8988T (cell line): ENCODE measurements at places on chromosomes 5 and 9.

DNA sequence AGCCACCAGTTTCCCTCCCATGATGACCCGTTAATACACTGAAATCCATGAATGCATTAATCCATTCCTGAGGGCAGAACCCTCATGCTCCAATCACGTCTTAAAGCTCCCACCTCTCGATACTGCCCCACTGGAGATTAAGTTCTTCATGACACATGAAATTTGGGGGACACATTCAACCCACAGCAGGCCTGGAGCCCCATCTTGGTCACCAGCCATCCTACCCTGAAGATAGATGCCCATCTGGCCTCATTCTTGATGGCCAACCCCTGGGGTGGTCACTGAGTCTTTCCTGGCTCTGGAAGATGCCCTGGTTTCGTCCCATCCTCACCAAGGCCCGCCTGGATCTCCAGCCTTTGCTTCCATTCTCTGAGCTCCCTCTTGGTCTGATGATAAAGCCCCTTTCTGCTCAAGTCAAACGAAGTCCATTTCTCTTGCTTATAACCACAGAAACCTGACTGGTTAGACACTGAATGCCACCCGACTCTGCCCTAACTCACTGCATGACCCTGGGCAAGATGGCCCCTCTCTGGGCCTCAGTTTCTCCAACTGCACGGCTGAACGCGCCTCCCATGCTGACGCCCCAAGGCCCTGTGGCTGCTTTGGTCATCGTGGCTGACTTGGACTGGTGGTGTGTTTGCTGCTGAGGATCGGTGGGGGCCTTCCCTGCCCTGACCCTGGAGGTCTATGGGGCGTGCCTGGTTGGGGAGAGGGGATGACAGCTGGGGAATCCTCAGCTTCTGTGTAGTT lies 138.4 kb upstream of the IER5L start:
- DNase-seq: no peak

- no peak for DNase-seq
These were observed 8.3 kb upstream of the TBC1D2 start for GRCh38 chr9:98263482-98264357.

GRCh38 chr5:135213027-135213386 lies 179.0 kb upstream of the PITX1 start:
- DNase-seq: no peak

- DNase-seq: no peak
These were observed 86.3 kb upstream of the OTULINL start for GRCh38 chr5:14495301-14495700.

DNA sequence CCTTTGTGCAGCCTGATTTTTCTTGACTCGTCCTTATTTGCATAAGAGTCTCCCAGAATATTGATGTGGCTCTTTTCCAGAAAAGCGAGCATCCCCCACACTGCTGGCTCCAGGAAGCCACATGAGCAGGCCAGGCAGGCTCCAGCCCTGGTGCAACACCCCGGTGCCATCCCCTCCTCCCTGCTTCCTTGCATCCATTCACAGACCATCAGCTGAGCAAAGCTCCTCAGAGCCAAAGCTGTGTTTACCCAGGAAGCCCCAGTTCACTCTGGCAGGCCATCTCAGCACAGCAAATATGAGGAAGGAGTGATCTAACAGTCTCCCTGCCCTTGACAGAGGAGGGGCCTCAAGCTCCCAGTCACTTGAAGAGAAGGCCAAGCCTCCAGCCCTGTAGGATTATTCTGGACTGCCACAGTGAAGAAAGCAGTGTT lies 34.4 kb downstream of the INSYN2B start:
- no peak for DNase-seq

DNA sequence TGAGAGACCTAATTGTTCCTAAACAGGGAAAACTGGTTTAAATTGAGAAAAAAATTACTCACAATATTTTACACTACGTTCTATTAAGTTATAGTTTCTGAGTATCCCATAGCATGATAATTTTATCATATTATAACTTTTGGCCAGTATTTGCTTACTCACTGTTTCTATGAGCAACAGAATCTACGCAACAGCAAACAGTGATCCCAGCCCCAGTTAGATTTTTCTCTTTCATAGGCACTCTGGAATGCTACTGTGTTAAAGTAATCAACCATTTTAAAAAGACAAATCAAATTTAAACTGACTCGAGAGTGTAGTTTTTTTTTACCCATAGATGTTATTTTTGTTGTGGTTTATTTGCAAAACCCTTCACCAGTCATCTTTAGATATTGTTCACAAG lies 107.2 kb downstream of the XRCC4 start:
- DNase-seq: no peak

- DNase-seq: no peak
These were observed 33.5 kb upstream of the SMU1 start for GRCh38 chr9:33109850-33110595.

- DNase-seq: no peak
These were observed 53.1 kb downstream of the NSD1 start for GRCh38 chr5:177186645-177187044.

GRCh38 chr9:69485466-69485865 lies 160.5 kb downstream of the ENTREP1 start:
- no peak for DNase-seq

DNA sequence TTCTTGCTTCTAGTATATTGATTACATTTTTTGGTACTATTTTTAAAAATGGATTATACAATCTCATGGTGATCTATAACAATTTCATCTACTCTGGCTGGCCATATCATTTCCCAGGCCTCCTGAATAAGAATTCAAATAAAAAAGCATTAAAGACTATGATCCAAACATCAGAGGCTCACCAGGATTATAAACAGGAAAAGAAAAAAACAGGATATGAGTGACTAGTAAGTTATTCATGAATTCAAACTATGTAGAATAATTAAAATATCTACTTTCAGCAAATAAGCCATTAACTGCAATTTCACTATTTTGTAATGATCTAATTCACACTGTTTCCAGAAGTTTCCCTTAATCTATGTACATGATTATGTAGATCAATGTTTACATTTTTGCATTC lies 293.1 kb upstream of the CDH6 start:
- DNase-seq: no peak

DNA sequence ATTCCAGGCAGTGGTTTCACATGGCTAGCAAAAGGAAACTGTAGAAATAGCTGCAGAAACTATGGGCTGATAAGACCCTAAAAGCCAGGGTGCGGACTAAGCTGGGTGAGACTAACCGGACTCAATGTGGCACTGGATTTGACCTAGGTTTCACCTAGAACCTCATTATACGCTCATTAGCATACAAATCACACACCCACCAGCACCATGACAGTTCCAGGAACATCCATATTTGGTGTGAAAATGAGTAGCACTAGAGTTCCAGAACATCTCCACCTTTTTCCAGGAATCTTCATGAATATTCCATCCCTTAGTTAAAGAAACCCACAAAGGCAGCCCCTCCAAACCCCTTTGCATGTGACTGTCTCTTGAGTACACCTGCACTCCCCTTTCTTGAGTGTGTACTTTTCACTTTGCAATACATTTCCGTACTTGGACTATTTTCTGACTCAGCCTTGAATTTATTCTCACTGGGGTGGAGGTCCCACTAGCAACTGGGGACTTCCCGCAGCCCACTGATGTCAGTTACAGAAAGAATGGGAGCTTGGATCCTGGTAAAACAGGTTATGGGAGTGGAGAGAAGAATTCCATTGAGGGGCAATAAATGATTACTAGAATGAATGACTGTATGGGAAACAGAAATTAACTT lies 58.0 kb upstream of the SPATA31C2 start:
- DNase-seq: no peak

DNA sequence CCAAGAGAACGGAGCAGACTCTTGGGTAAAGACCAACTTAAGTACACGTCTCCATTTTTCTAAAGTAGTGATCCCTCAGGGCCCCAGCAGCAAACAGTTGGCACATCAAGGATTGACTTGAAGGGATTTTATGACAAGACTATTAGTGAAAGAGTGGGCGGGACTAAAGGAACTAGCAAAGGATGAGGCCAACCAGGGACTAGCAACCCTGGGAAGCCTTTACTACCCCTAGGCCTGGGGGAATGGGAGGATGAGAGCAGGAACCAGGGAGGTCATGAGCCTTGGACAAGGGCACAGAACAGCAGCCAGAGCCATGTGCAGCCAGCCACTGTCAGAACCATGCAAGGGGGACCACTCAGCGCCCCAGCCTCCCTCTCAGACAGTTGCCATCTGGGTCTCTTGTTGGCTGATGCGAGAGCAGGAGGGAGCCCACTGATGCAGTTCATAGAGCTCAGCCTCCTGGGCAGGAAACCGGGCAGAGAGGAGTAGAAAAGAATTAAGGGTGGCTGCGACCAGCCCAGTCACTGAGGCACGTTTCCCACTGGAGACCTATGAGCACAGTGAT lies 28.1 kb downstream of the TGFBI start:
- no peak for DNase-seq

GRCh38 chr5:84360056-84360455 lies 24.6 kb downstream of the EDIL3 start:
- DNase-seq: no peak

DNA sequence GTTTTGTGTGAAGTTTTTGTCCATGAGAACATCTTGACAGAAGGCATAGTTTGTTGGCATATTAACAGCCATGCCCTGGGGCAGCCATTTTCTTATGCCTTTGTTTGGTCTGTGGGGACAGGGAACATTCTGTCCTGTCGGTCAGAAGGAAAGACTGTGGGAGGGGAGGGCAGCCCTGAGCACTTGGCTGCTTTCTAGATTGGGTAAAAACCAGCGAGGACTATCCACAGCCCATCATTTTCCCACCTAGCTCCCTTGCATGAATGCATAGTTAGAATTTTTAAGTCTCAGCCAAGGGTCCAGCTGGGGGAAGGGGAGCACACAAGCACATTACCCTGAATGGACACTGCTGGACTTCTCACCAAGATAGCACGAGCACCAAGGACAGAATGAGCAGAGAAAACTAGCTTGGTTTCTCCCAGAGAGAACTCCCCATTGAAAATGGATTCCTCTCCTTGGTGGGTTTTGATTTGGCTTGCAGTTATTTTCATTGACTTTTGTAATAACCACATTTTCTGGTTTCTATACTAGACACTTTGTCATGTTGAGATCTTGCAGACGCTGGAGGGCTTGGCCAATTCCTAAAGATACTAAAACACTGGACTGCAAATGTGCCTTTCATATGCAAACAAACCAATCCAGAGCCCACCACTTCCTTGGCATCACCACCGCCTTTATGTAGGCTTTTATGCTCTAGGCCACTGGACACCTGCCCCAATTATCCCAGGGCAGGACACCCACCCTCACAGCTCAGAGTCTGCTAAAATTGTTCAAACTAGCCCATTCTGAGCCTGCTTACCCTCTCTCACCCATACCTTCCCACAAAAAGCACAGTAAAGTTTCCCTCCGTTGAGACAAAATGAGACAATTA lies 129.9 kb downstream of the BOD1 start:
- DNase-seq: no peak

GRCh38 chr5:146048994-146049703 lies 56.2 kb downstream of the PLAC8L1 start:
- DNase-seq: no peak

GRCh38 chr9:15999422-16000339 lies 446.8 kb downstream of the CCDC171 start:
- no peak for DNase-seq

DNA sequence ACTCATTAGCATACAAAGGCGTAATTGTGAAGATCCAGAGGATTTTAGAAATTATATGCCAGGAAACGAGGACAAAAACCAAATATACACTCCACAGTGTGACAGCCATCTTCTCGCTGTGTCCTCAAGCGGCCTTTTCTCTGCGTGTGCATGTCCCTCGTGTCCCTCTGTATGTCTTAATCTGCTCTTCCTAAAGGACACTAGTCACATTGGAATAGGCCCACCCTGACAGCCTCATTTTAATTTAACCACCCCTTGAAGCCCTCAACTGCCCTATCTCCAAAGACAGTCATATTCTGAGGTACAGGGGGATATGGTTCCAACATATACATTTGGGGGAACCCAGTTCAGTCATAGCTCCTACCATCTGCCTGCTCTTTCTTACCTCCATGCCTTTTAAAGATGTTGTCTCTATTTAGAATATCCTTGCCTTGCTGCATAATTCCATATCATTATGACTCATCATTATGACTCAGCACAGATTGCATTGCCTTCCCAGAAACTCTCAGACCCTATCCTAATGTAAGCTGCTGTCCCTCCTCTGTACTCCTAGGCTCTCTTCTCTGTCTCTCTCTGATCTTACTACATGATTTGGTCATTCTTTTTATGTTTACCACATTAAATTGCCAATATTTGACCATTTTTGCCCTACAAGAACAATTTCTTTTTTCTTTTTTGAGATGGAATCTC lies 210.9 kb downstream of the AOPEP start:
- no peak for DNase-seq

DNA sequence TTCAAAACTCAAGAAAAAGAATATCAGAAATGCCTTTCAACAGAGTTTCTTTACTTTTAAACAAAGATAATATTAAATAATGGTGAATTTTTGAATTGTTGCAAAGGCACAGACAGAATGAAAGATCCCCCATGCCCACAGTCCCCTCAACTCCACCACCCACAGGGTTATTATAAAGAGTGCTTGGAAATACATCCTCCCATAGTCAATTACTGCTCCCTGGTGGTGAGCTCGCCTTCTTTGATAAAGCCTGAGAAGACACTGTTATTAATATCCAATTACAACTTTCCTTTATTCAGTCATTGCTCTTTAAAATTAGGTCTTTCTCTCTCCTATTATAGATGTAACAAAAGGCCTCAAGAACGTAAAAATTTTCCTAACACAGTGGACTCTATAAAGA lies 490.2 kb upstream of the RORB start:
- DNase-seq: no peak

- no peak for DNase-seq
These were observed 13.7 kb downstream of the TUT7 start for GRCh38 chr9:86340356-86341006.

GRCh38 chr5:54646356-54647101 lies 129.0 kb downstream of the SNX18 start:
- DNase-seq: no peak

DNA sequence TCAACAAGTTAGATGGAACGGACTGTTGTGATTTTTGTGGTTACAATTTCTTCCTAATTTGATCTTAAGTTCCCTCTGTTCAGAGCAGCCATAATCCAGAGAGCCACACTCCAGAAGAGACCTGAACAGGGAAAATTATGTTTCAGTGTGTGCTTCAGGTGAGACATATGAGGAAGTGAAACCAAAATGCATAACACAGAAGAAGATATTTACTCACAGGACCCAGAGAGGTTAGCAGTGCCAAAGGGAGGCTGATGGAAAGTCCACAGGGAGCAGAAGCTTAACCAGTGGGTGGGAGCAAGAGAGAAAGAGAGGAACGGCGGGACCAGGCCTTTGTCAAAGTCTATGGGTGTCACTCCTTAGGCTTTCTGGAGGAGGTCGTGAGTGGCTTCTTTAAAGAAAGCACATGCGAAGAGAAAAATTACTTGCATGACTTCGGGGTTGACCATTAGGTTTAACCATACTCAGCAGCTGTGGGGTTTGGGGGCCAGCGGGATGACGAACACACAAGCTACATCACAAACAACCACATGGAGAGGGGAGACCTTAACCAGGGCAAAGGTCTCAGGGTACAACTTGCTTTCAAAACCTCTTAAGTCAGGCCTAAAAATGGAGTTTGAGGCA lies 141.4 kb downstream of the MED10 start:
- DNase-seq: no peak
